ENCODE measurements at places on chromosomes 7 and 10. TPM values are rescaled to one million over a fixed set of nuclear protein-coding genes. Genes with fewer than 3 reads are reported as not detected.

- H3K36me3 ChIP-seq, result no peaks in the 10 kb centered on the region
- H3K27me3 ChIP-seq, result peaks cover 12% of the 10 kb centered on the region
- H3K4me3 ChIP-seq, result no peak overlapping the region
- DNase-seq, result no peak
These were observed 10.4 kb downstream of the RAPGEF5 start for GRCh38 chr7:22346383-22347107.

- H3K4me1 ChIP-seq, result peaks cover 1% of the 10 kb centered on the region
- H3K4me3 ChIP-seq, result no peak overlapping the region
- H3K36me3 ChIP-seq, result peaks cover 51% of the 10 kb centered on the region
- H3K27me3 ChIP-seq, result no peaks in the 10 kb centered on the region
- H3K27ac ChIP-seq, result no peak overlapping the region
These were observed 9.7 kb upstream of the ADAM8 start for GRCh38 chr10:133286366-133286765.

Gene ANKRD2
- 0.37 TPM for total RNA-seq

- H3K27ac ChIP-seq, result no peak overlapping the region
- H3K36me3 ChIP-seq, result no peaks in the 10 kb centered on the region
- no peak for DNase-seq
- no peaks in the 10 kb centered on the region for H3K4me1 ChIP-seq
These were observed 181.8 kb upstream of the FERD3L start for GRCh38 chr7:19327018-19327417.

Data from activated CD4-positive, alpha-beta T cell treated with anti-CD3 and anti-CD28 coated beads, Interleukin-2, amount 10 ng/mL, durations not matched to agents 7 days and 5 days (primary cell).